ENCODE measurements at places on chromosomes 11 and 22.

DNA sequence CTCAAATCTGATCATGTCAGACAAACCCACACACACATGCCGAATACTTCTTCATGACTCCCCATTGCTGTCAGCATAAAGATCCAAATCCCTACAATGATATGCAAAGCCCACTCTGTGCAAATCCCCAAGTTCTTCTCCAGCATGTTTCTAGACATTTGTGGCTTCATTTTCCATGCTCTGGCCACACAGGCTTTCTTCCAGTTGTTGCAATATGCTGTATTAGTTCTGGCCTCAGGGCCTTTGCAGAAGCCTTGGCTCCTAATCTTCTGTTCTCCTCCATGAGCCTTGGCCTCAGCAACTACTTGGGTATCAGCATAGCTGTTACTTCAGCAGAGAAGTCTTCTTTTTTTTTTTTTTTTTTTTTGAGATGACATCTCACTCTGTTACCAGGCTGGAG, 49.6 kb downstream of the NAV2 start:
- no peak for DNase-seq

GRCh38 chr11:103794262-103794661, 242.2 kb upstream of the DDI1 start:
- DNase-seq = no peak

DNA sequence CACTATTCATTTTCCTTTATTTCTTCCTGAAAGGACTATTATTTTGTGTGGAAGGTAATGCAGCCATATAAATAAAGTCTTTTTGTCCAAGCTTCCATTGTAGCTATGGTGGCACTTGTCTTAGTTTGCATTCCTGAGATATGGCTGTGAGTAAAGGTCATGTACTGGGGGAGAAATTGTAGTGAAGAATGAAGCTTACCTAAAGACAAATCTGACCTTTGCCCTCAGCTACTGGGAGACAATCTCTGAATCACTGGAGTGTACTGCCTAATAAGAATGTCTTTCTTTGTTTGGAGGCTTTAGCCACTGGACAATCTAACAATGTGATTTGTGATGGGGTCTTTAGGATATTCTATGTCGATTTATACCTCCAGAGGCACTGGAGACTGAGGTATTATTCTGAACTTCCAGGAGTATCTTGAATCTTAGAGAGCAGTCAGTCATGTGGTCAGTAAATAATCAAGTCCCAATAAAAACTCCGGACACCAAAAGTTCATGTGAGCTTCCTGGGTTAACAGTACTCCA, 39.7 kb upstream of the OR5AK2 start:
- no peak for DNase-seq

- DNase-seq = no peak
These were observed 11.0 kb downstream of the TANGO2 start for GRCh38 chr22:20031732-20032406.

GRCh38 chr11:30326114-30326778, 3.3 kb downstream of the ARL14EP start:
- no peak for DNase-seq

DNA sequence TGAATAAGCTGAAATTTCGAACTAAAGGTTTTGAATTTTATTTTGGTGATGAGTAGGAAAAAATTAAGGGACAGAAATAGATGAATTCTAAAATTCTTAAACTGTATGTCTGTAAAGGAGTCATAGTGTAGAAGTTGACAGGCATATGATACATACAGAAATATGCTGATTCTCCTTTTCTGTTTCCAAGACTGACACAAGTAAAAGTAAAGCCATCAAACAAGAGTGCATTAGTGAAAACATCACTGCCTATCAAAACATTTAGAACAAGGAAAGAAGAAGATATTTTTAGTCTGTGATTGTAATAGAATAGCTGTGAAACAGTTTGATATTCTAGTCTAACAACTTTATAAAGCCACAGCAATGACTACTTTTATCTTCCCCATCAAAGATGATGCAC, 1318.0 kb upstream of the TENM4 start:
- no peak for DNase-seq

- DNase-seq = no peak
These were observed 49.1 kb upstream of the CAPRIN1 start for GRCh38 chr11:34002420-34002819.

GRCh38 chr11:90373971-90374370, 151.1 kb upstream of the CHORDC1 start:
- DNase-seq = no peak

DNA sequence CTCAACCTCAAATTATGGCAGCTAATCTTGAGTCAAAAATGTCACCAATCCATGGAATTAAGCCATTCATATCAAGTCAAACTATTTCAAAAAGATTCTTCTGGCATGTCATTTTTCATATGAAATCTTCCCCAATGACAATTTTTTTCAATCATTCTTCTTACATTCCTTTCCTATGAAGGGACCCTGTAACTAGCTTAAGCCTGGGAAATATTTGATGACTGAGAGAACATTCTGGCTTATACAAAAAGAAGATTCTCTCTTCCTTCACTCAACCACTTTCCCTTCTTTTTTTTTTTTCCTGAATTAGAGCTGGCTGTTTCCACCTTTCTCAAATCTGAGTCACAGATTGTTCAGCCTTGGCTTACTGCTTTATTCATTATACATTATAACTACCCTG, 903.7 kb downstream of the FAM181B start:
- no peak for DNase-seq

All from SHP77 treated with DMSO at 0.1 percent for 48 hours (cell line).